Activated CD8-positive, alpha-beta T cell treated with anti-CD3 and anti-CD28 coated beads for 36 hours (primary cell): ENCODE measurements at places on chromosomes 11 and 22.

DNA sequence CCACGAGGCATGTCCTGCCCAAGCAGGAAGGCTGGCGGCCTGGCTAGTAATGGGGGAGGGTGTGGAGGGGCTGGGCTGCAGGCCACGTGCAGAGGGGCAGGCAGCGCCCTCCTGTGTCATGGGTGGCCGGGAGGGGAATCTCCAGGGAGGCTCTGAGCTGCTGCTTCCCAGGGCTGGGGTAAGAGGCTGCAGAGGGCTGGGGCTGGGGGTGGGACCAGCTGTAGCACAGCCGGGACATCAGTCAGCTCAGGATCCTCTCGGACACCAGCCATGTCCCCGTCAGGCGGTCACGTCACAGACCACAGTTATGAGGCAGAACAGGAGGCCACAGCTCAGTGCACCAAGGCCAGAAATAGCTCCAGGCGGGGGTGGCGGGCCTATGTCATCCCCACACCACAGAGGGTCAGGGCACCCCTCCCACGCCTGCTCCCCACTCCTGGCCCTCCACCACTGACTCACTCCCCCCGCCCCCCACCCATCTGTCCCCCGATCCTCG, 21.1 kb downstream of the RTN4R start:
- no peak for DNase-seq

- no peak for DNase-seq
Measured at GRCh38 chr11:134686460-134687061, 274.5 kb upstream of the B3GAT1 start.

- DNase-seq = no peak
Measured at GRCh38 chr11:977830-978720, 52.4 kb downstream of the AP2A2 start.

- no peak for DNase-seq
Measured at GRCh38 chr11:102883141-102883540, 8.4 kb upstream of the MMP12 start.

DNA sequence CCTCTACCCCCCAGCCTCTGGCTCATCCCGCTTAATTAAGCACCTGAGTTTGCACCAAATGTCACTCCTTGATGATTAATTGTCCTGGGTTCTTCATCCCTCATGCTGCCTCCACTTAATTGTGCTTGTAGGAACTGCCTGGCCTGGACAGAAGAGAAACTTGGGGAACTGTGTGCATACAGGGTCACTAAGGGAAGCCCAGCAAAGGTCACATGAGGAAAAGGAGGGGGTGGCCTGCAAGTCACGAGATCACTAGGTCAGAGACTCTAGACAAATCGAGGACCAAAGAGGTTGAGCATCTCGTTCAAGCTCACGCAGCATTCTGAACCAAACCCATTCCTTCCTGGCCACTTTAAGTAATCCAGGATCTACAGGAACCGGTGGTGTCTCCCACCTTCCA, 75.8 kb downstream of the PDE2A start:
- no peak for DNase-seq

DNA sequence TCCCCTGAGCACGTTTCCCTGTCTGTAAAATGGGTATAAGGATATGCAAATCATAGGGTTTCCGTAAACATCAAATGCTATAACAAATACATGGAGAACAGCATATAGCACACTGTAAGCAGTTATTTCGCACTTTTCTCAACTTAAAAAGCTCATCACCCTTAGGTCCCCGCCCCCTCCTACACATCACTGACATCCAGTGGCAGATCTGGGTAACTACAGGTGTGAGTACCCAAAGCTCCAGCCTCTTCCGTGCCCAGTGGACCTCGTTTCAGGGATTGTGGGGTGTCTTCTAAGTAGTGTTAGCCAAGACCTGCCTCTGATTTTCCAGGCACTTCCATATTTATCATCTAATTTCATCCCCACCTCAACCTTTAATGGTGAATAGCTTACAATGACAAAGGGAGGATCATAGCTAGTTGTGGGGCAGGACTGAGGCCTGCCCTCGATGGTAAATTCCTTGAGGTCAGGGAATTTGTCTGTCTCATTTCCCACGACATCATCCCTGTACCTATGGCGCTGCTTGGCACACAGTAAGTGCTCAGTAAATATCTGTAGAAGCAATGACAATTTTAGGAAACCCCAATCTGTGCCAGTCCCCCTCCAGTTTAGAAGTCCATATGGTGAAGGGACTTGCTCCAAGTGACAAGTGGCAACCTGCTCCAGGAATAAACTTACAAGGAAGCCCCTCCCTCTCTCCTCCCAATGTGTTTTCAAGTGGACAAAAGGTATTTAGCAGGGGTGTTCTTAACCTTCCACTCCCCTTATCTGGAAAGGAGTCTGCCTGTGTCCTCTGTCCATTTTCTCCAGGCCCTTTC, 340.5 kb downstream of the TENM4 start:
- DNase-seq = peak; percentile 52

- no peak for DNase-seq
Measured at GRCh38 chr11:6841694-6842093, 3.8 kb upstream of the OR10A5 start.

DNA sequence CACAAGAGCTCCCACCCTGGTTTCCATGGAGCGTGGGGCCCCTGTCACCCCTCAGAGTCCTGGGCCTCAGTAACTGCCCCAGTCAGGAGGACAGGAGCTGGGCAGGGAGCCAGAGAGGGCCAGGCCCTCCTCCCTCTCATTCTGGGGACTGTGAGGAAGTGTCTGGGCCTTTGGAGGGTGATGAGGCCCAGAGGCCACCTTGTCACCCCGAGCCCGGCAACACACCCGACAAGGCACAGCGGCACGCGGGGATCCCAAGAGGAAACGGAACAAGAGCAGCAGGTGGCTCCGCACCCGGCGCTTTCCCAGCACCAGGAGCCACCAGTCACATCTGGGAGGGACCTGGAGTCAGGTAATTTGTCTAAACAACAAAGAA, 72.1 kb downstream of the CELSR1 start:
- DNase-seq = no peak

GRCh38 chr11:130533871-130534270, 85.4 kb downstream of the ADAMTS15 start:
- DNase-seq = no peak

DNA sequence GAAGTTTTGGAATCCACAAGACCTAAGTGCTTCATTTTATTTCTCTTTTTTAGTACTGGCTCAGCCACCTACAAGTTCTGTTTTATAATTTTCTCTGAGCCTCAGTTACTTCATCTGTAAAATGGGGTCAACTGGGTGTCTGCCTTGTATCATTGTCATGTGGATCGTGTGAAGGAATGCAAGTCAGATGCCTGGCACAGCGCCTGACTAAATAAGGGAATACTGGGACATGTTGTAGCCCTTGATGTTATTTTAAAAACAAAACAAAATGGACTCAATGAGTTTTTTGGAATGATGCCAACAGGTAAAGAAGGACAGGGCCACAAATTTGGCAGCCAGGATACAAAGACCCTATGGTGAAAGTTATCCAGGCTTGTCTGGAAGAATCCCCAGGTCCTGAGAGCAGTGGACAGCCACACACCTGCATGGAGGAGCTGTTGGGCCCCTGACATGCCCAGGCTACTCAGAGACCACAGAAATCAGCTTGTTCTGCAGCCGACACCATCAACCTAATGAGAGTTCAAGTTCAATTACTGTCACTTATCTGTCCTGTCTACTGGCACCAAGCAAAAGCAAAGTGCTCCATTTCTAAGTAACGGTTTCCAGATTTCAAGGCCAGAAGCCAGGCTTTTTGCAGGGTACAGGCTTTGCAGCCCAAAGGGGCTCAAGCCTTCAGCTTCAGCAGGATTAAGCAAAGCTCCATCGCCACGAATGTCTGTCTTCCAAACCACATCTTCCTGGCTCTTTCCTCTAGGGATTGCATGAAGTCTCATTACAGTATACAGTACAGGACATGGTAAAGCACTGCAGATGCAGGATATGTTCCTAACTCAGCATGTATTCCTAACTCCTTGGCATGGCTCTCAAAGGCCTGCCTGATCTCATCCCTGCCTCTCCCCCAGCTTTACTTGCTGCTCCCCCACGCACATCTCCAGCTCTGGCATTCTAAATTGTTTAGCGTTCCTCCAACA, 18.4 kb downstream of the DKK3 start:
- DNase-seq = no peak

GRCh38 chr11:2139621-2140337, 590 bp upstream of the IGF2 start:
- DNase-seq = no peak

DNA sequence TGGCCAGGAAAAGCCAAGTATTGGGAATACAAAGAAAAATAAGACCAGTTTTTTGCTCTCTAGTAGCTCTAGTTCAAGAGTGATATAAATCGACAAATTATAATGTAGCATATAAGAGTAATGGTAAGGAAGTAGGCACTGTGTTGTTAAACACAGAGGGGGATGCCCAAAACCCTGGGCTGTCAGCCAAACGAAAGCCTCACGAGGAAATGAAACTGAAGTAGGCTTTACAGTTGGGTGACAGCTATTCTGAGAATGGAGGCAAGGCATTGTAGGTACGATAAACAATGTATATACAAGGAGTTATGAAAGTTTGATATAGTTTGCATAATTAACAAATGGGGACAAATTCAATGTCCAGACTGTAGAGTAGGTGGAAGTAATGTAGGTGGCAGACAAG, 176.4 kb downstream of the FAM181B start:
- DNase-seq = peak; percentile 3

DNA sequence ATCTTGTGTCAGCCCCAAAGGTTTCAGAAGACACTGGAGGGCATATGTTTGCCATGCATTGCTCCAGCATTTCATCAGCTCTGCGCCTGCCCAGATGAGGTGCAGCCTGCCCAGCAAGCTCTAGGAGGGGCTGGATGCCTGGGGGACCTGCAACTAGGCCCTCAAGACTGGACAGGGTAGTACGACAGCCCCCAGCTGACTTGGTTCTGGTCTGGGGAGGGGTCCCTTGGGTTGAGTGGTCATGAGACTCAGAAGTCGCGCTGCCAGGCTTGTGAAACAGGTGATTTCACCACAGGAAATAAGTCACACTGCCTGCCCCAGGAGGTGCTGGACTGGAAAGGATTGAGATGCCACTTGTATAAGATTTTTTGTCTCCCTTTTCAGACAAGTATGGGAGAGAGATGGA, 23.4 kb downstream of the TPBGL start:
- peak; percentile 52 for DNase-seq

DNA sequence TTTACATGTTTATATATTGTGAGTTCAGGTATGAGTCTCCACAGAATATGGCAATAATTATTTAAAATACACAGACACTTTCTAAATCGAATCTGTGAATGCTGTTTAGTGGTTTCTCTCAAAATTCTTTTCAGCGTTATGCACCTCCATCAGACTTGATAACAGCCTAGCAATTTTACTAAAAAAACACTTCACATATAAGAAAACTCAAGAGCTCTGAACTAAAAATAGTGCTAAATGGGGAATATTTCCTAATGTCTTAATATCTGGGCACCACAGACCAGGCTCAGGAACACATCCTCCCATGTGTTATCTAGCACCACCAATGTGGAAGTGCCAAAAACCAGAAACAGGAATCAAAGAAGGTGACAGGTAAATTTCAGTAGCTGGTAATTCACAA, 47.9 kb downstream of the ARHGAP32 start:
- DNase-seq = no peak

- DNase-seq = peak; percentile 47
Measured at GRCh38 chr11:31870609-31871309, 59.6 kb upstream of the PAX6 start.

DNA sequence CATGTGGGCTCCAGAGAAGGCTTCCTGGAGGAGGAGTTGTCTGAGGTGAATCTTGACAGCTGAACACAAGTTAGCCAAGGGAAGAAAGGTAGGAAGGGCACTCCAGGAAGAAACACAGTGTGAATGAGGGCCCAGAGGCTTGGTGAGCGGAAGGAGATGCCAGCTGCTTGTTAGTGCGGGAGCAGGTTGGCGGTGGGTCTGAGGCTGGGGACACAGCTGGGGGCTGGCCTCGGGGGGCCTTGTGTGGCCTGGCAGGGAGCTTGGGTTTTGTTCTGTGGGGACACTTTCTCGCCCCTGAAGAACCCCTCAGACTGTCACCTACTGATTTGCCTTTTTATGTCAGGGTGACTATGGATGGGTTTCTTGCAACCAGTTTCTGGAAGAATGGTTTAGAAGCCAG, 160.0 kb downstream of the ST3GAL4 start:
- no peak for DNase-seq

- DNase-seq = no peak
Measured at GRCh38 chr22:24129980-24130379, 51.3 kb upstream of the SUSD2 start.

DNA sequence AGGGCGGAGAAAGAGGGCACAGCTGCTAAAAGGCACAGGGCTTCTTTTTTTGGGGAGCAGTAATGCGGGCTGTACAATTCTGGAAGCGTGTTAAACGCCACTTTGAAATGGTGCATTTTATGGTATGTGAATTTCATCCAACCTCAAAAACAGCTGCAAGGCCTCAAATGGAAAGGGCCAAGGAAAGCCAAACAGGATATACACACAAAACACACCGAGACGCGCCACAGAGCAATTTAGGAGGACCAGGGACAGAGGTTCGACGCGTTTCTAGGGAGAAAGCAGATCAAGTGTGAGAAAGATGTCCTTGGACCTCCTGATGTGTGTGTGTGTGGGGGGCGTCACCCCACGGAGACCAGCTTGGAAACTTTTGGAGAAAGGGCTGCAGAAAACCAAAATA, 31.1 kb downstream of the TSPAN4 start:
- no peak for DNase-seq

DNA sequence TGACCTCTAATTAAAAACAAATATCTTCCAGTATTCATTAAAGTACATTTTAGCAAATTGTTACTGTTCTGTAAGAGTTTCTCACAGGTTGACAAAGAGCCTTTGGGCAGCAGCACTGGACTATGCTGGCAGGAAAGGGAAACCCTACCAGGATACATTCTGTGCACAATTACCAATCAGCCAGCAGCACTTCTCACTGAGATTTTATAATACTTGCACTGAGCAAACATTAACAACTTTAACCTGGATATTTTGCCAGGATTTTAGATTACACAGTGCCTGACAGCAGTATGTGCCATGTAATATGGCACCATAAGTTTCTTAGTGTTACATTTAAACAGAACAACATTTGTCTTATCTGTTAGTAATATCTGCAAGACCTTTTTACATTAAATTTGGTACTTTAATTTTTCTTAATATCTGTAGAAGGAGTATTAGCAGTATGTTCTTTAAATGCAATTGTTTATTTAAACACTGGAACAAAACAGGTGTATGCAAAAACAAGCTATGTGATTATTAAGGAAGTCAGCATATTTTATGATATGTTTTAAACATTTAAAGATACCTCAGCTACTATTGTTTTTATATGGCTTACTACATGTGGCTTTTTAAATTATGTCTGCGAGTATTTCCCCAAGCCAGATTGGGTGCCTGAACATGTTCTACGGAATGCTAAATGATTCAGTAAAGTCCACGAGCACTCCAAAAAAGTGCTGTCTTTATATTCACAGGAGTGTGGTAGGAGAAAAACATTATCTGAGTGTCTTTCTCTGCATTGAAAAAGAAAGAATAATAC, 699.0 kb upstream of the LUZP2 start:
- no peak for DNase-seq

DNA sequence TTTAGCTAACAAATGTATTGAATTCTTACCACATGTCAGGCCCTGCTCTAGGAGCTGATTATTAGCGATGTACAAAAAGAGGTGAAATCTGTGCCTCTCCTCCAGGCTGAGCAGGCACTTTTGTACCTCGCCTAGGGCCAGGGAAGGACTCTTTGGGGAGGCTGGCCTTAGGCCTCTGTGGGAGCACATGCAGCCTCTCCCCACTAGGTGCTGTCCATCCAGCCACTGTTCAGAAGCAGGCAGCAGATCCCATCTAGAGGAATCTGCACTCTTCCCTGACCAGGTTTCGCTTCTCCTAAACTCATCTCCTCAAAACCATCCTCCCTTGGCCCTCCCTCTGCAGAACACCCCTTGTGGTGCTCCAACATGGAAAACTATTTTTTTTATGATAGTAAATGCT, 51.9 kb upstream of the WT1 start:
- DNase-seq = no peak
